ENCODE measurements at places on chromosomes 12 and 14.

DNA sequence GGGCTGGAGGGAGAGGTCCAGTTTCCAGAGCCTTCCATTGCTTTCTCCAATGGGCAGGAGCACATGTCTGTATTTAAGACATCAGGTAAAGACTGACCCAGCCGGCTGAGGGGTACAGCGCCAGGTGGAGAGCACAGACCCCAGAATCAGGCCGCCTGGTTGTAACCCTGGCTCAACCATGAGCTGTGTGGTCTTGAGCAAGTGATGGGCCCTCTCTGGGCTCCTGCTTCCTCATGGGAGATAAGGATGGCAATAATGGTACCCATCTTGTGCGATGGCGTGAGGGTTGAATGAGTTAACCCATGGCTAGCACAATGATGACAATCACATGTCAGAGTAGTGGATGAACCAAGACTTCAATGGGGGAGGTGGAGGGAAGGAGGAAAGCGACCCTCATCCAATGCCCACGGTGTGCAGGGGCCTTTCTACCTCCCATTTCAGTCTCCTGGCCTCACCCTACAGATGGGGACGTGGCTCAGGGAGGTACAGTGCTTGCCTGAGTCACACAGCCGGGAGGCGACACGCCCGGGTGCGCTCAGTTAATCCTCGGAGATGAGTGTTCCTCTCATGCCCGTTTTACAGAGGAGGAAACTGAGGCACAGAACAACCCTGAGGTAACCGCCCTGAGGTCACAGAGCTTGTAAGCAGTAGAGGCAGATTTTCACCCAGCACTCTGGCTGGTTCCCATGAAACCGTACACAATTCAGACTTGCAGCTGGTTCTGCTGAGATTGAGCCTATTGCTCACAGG is 163.9 kb downstream of the RBM19 start:
- no peak for DNase-seq

GRCh38 chr14:88163731-88164255 is 158.9 kb downstream of the GPR65 start:
- DNase-seq: no peak

GRCh38 chr12:67656251-67656650 is 7.7 kb downstream of the DYRK2 start:
- DNase-seq: no peak

- DNase-seq: no peak
Observed at GRCh38 chr14:21525571-21525961, 580 bp downstream of the SALL2 start.

GRCh38 chr12:123149501-123150274 is 1.2 kb downstream of the PITPNM2 start:
- no peak for DNase-seq

DNA sequence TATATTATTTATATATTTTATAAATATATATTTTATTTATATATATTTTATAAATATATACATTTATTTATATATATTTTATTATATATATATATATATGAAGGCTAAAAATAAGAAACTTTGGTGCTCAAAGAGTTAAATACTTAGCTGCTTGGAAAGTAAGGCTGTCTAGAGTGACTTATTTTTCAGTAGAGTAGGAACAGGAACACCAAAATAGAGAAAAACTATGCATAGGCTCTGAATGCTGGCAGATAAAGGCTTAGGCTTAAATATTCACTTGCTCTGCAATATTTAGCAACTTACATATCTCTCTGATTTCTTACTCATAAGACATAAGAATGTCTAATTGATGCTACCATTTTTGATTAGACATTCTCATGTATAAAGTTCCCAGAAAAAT is 991.2 kb downstream of the VRK1 start:
- DNase-seq: no peak

GRCh38 chr14:52455291-52456088 is 96.8 kb downstream of the TXNDC16 start:
- no peak for DNase-seq

- no peak for DNase-seq
Observed at GRCh38 chr14:58145936-58146335, 6.1 kb downstream of the ARMH4 start.

GRCh38 chr12:22268406-22268805 is 66.1 kb downstream of the ST8SIA1 start:
- DNase-seq: no peak

DNA sequence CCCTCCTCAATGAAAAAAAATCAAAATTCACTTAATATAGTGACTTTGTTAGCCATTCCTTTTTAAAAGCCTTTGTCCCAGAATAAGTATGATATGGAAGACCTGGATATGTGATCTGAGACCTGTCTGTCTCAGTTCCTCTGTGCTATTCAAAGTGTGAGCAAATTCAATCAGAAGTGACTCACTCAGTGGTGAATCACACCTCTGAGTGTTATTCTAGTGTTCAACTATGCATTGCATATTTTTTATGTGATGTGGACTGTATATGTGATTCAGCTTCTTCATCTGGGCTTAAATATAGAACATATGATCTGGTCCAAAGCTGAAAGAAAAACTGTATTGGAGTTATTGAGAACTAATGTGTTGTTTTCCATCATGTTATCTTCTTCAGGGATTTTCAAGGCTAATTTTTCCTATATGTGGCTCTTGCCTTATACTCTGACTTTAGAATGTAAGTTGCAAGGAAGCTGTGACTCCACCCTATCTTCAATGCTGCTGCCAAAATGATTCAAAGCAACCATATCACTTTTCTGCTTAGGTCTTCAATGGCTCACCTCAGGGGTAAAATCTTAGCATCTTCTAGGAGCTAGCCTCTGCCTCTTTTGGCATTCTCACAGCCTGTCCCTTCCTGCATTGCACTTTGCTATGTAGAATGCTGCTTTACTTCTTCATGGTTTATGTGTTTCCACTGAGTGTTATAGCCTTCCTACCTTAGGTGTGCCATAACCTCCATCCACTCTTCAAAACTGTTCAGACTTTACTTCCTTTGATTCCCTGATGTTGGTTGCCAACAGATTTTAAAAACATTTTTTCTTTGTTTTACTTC is 169.8 kb downstream of the OTOGL start:
- peak; percentile 20 for DNase-seq

- DNase-seq: no peak
Observed at GRCh38 chr12:95004610-95005009, 1.1 kb upstream of the NDUFA12 start.

DNA sequence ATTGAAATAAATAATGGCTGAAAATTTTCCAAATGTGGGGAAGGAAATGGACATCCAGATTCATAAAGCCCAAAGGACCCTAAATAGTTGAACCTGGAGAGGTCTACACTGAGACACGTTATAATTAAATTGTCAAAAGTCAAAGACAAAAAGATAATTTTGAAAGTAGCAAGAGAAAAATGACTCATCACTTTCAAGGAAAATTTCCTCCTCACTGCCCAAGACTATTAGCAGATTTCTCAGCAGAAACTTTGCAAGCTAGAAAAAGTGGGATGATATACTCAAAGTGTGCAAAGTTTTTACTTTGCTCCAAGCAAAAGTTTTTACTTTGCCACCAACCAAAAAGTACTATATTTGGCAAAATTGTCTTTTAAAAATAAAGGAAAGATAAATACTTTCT is 15.9 kb upstream of the KRT83 start:
- no peak for DNase-seq

DNA sequence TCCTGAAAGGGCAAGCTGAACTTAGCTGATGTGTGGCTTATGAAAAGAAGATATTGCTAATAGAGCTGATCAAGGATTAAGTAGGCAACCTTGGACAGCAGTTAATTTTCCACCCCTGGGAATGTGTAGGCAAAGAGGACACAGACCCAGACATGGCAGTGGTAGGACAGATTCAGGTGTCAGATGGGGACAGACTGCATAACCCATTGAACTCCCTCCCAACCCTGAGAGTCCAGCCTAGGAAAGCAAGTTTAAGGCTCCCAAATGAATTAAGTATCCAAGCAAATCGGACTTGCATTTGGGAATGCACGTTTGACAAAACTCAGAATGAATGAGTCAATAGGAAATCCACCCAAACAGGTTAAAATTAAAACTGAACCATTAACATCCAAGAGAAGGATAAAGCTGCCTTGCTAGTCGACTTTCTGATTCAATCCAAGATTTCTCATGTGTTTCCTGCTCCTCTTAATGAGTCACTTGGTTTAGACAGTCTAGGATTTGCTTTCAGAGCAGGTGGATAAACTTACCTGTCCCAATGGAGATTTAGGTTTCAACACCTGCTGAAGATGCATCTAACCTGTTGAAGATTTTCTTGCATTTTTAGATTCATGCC is 385.4 kb downstream of the CCDC91 start:
- no peak for DNase-seq

All from HFF-Myc (cell line).